ENCODE measurements at places on chromosomes 16 and 17.

DNA sequence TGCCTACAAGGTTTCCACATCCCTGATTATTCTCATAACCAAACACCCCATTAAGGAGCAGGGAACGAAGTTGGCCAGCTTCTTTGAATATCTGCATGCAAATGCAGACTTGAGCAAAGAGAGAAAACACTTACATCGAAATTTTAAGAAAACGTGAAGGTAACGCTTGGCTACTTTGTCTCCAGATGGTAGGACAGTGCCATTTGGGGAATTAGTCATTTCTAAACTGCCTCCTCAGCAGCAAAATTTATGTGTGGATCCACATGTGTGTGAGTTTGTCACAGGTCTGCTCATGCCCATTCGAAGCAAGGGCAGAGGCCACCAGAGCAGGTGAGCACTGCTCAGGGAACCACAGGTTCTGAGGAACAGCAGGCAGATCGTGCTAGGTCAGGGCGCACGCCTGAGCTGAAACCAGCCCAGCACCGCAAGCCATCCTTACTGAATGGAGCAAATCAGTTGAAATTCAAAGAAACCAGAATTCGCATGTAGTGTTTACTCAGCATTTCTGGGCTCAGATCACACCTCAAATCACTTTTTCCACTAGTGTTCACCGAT, 80.1 kb downstream of the SOCS1 start:
- DNase-seq, result no peak

DNA sequence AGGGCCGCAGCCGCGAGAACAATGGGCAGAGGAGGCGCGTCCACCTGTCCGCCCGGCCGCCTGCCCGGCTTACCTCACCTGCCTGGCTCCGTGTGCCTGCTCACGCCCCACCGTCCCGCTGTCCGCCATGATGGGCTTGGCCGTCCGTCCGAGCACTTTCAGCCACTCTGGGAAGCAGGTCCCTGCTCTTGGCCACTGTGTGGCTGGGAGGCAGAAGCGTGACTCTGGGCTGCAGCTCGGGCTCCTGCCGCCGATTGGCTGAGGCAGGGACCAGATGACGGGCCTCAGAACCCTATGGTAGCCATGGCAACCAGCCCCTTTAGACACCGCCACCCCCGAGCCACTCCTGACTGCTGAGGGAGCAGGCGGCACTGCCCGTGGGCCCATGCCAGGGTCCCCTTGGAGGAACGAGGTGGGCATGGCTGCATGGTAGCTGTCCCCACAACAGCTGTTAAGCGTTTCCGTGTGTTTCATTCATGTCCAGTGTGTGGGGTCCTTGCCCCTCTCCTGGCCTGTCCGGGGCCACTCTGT, 8.9 kb upstream of the AXIN1 start:
- DNase-seq, result no peak

DNA sequence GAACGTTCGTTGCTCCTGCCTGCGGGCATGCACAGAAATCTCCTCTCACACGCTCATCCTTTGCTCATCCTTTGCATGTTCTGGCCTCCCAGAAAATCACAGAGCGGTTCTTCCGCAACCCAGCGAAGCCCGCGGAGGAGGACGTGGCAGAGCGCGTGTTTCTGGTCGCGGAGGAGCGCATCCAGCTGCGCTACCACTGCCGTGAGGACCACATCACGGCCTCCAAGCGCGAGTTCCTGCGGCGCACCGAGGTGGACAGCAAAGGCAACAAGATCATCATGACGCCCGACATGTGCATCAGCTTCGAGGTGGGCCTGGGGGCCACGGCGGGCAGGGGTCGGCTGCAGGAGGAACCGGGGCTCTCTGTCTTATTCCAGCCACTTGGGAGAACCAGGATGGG, 9.6 kb upstream of the KATNB1 start:
- no peak for DNase-seq

DNA sequence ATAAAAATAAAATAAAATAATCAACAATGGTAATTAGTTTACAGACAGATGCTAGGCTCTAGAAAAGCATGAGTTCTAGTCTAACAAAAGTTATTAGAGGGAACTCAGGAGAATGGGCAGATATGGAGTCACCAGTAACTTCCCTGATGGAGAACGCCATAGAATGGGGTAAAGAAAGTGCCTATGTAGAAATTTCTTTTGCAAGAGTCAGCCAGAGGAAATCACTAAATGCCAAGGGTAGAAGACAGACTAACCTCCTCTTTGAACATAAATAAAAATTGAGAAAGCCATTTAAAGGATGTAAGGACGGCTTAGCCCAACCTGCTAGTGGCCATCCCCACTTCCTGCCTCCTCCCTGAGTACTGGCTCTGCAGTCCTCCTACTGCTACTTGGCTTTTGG, 141.6 kb downstream of the VPS53 start:
- no peak for DNase-seq

- DNase-seq, result no peak
These were observed 9.3 kb downstream of the IL4R start for GRCh38 chr16:27322858-27323780.

- no peak for DNase-seq
These were observed 12.0 kb downstream of the ARL4D start for GRCh38 chr17:43410557-43411368.

DNA sequence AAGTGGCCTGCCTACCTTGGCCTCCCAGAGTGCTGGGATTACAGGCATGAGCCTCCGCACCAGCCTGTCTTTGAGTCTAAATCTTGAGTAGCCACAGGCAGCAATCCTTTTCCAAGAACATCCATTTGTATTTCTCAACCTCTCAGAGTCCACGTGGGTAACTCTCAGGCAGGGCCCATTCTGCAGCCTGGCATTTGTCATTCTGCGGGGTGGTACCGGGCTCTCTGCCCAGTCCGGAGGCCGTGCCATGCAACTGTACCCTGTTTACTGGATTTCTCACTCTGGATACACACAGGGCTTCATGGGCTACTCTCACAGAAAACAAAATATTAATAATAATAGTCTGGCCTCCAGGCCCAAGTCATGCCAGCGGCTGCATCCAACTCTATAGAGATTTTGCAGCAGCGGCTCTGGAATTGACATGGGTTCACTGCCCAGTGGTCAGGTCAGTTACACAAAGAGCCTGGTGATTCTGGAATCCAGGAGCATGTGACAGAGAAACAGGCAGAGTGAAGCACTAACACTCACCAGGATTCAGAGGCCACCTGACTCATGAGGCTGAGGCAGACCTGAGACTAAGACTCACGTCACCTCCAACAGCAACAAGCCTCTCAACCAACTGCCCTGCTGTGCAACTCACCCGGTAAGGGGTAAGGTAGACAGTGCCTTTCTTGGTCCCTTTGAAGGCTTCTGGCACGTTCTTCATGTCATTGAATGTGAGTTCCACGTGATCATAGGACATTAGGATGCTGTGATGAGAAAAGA, 4.0 kb downstream of the WBP2 start:
- no peak for DNase-seq

DNA sequence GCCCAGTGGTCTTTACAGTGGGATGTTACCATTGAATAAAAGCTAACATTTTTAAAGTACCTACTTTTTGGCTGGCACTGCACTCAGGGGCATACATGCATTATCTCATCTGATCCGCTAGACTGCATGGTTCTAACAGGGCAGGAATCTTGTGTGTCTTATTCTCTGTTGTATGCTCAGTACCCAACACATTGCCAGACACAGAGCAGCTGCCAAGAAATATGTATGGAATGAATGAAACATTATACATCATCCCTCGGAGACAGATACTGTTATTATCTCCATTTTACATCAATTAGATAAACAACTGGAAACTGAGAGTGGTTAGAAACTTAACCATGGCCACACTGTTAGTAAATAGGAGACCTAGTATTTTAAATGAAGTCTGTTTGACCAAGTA, 74.1 kb upstream of the CDH11 start:
- no peak for DNase-seq

GRCh38 chr17:1744551-1745512, 2.2 kb downstream of the SERPINF2 start:
- no peak for DNase-seq

DNA sequence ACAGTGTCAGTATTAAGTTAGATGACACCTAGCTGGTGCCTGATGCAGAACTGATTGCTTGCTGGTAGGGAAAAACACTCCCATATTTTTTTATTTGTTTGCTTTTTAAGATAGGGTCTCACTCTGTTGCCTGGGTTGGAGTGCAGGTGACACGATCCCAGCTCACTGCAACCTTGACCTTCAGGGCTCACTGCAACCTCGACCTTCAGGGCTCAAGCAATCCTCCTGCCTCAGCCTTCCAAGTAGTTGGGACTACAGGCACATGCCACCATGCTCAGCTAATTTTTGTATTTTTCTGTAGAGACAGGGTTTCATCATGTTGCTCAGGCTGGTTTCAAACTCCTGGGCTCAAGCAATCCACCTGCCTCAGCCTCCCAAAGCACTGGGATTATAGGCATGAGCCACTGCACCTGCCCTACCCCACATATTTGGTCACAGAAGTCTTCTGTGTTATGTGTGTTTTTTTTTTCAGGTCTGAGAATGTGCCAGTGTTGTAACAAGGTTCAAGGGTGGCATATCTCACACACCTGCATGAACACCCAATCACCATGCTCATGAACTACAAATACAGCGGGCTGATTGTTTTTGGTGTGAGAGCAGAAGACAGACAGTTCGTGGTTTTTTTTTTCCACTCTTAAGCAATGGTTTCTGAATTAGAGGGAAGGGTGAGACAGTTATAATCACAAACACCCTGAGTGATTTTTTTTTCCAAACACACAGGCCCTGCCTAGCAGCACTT, 22.8 kb downstream of the SPAG9 start:
- no peak for DNase-seq

DNA sequence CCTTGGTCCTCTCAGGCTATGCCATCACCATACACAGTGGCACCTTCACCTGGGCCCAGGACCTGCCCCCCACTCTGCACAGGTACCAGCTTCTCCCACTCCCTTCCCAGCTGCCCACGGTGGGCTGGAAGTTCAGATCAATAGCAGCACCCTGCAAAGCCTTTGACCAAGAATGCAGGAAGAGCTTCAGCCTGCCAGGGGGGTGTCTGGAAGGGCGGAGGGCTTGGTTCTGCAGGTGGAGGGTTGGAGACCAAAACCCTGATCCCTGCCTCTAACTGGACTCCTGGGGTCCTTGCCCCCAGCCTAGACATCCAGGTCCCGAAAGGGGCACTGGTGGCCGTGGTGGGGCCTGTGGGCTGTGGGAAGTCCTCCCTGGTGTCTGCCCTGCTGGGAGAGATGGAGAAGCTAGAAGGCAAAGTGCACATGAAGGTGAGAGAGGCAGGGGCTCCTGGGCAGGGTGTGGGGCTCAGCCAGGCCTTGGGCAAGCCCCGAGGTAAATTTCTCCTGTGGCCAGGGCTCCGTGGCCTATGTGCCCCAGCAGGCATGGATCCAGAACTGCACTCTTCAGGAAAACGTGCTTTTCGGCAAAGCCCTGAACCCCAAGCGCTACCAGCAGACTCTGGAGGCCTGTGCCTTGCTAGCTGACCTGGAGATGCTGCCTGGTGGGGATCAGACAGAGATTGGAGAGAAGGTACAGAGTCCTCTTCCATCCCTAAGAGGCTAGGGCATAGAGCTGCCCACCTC, 34.3 kb downstream of the ABCC3 start:
- no peak for DNase-seq

- no peak for DNase-seq
These were observed 69.0 kb downstream of the MGAT5B start for GRCh38 chr17:76937238-76937637.

DNA sequence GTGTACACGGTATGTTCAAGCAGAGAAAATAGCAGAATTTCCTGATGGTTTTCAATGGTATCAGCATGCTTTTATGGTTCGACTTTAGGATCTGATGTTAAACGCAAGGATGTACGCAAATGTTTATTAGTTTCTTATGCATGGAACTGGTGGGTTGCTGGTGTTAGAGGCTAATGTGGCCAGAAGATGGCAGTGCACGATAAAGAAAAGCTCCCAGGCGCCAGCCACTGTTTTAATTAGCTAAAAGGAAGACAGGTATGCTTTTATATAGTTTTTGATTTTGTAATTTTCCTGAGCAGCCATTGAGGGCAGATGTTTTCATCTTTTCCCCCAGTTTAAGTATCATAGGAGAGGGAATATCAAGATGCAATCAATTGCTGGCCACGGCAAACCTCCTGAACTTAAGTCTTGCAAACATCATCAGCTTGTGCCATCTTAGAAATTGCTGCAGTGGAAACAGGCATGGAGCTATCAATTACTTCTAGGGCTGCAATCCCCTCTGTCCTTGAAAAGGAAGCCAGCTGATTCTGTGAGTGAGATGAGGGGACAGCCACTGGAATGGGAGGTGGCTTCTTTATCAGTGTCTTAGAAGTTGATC, 648.5 kb upstream of the RBFOX1 start:
- no peak for DNase-seq

GRCh38 chr17:57293077-57293476, 36.8 kb downstream of the MSI2 start:
- DNase-seq, result no peak

DNA sequence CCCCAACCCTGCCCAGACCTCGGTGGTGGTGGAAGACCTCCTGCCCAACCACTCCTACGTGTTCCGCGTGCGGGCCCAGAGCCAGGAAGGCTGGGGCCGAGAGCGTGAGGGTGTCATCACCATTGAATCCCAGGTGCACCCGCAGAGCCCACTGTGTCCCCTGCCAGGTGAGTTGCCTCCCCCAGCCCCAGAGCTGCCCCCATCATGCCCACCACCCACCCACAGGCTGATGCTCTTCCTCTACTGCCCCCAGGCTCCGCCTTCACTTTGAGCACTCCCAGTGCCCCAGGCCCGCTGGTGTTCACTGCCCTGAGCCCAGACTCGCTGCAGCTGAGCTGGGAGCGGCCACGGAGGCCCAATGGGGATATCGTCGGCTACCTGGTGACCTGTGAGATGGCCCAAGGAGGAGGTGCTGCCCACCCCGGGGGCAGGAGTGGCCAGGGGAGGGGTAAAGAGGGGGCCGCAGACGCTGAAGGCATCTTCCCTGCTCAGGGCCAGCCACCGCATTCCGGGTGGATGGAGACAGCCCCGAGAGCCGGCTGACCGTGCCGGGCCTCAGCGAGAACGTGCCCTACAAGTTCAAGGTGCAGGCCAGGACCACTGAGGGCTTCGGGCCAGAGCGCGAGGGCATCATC, 8.4 kb downstream of the GALK1 start:
- DNase-seq, result no peak

DNA sequence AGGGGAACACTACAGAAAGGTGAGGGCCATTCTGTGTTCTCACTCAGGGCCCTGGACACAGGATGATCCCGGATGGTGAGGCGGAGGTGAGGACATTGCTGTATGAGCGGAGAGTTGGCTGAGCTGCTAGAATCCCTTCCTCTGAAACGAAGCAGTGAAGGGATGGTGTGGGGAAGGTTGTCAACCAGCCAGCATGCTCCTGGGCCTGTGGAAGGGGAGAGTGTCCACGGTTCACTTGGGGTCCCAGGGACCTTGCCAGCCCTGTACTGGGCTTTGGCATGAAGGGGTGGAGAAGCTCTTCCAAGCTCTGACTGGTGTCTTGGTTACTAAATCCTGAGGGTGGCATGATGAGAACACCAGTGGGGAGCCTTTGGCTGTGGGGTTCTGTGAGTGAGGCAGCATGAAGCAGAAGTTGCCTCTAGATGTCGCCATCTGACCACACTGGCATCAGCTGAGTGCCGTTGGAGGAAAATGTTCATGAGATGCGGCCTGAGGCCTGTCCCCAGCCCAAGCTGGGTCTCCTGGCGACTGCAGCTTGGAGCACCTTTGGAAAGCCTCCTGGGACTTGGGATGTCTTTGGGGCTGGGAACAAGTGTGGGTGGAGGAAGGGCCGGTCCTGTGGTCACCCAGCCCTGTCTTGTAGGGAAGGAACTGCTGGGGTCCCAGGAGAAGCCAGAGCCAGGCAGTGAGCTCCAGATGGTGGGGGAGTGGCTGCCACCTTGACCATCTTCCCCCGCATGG, 14.8 kb downstream of the PDP2 start:
- no peak for DNase-seq
